Dermis blood vessel endothelial cell (primary cell): ENCODE measurements at places on chromosomes 5 and 9.

- no peak for DNase-seq
Observed at GRCh38 chr9:20319241-20319640, 303.1 kb downstream of the MLLT3 start.

DNA sequence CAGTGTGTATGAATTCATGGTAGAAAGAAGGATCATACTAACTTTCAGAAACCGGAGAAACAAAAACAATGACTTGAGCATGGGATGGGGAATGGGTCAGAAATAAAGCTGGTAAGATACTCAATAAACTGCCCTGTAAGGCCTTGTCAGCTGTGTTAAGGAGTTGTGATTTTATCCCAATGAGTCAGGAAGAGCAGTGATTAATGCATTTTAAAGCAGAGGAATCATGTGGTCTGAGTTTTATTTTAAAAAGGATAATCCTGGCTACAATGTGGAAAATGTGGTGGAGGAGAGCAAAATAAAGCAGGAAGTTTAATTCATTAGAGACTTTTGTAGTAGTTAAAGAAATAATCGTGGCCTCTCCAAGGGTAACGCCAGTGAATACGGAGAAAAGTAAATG lies 28.7 kb downstream of the DHX29 start:
- DNase-seq: no peak

- DNase-seq: no peak
Observed at GRCh38 chr5:147911427-147911826, 5.1 kb upstream of the C5orf46 start.

DNA sequence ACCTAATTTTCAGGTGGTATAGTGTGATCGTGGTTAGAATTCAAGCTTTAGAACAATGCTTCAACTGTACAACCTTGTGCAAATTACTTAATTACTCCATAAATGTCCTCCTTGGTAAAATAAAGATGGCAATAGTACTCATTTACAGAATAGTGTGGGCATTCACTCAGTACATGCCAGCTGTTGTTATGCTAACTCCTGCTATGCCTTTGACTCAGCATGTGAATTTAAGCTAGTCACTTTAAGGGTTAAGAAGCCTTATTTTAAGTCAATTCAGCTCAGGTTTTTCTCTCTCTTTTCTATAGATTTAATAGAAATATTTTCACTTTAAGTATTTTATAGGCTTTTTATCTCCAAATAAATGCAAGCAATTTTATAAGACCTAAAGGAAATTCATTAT lies 335.6 kb upstream of the ITGA1 start:
- no peak for DNase-seq

- DNase-seq: no peak
Observed at GRCh38 chr5:60719329-60719728, 19.4 kb upstream of the DEPDC1B start.

GRCh38 chr9:101629636-101630035 lies 34.9 kb upstream of the PPP3R2 start:
- no peak for DNase-seq

DNA sequence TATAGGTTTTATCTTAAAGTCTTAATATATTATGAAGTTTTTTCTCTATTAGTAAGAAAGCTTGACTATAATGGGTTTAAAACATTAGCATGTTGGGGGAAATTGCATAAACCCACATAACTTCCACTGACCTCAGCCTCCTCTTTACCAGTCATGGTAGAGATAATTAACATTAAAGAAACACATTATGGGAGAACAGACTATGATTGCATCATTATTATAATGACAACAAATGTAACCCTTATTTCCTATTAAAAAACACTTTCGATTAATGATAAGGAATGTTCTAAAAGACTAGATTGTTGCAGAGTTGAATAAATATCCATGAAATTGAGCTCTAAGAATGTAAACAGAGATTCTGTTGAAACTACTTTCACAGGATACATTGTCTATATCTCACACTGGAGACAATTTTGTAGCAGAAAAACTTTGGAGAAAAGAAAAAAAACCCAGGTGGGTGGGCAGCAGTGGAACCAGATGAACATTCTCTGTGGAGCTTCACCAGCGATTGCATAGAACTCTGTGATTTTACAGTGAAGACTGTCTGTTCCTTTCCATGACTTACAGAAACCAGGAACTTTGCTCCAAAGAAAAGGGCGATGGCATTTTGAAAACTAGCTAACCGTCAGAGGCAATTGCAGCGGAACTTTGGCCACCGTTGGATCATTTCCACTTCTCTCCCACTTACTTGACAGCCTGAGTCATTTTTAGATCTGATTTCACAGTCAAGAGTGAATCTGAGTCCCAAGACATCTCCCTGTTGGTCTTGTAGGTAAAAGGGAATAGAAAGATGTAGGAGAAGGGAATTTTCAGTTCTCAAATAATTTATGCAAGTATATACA lies 21.0 kb upstream of the ERAP2 start:
- no peak for DNase-seq

DNA sequence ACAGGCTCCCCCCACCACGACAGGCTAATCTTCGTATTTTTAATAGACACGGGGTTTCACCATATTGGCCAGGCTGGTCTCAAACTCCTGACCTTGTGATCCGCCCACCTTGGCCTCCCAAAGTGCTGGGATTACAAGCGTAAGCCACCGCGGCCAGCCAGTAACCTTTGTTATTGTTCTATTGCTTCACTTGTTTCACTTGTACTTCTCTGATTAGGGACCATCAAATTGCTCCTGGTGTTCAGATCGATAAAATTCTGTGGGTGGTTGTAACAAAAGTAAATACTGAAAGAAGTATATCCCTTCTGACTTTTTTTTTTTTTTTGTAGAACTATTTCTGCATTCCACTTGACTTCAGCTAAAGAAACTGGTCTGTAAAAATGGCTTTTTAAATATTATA lies 445.5 kb upstream of the CDH10 start:
- no peak for DNase-seq

DNA sequence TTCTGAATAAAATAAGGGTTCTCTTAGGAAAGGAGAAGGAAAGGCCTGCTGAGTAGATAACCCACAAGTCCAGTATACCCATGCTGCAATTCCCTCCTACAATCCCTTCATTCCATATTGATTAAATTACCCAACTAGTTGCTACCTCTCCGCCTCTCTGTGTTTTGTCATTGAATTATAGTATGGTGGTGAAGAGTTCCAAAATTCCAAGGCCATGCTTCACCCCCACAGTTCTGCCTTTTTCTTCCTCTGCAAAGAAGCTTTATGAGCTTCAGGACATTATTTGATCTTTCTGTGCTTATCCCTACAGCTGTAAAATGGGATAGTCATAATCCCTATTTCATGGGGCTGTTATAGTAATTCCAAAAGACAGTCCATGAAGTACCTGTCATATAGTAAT lies 215.6 kb downstream of the ACTL7B start:
- DNase-seq: no peak

GRCh38 chr5:54867310-54867944 lies 118.0 kb downstream of the ESM1 start:
- peak; percentile 73 for DNase-seq

- peak; percentile 80 for DNase-seq
Observed at GRCh38 chr5:59724482-59725391, 168.8 kb downstream of the PDE4D start.

DNA sequence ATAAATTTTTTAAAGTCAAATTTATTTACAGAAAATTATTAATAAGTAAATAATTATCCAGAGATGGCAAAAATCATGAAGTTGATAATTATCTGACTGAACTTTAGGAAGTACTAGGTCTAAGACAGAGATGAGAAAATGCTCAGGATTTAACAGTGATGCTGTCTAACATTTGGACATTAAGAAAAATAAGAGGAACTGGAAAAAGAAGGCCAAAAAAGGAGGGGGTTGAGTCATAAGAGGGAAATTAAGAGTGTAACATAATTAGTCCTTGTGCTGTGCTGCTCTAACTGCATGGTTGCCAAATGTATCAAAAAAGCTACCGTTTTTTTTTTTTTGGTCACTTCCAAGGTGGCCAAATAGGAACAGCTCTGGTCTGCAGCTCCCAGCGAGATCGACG lies 35.4 kb upstream of the TUT7 start:
- no peak for DNase-seq

GRCh38 chr5:176533894-176534611 lies 3.1 kb downstream of the RNF44 start:
- DNase-seq: peak; percentile 52

DNA sequence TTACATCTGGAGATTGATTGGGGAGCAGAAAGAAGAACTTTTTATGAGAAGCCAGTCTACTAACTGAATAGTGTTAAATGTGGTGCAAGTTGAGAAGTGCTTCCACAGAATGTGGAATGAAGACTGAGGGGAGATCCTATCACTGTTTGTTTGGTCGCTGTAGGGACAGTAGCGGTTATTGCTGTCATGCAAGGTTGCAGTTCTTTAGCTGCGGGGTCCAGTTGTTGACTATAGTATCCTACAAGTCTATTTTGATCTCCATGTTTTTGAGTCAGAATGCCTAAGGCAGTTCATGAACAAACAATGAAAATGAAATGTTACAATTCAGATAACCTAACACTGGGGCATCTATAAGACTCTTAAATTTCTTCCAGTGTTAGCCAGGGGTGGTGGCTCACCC lies 45.3 kb upstream of the PDZD2 start:
- no peak for DNase-seq

GRCh38 chr5:116437922-116438578 lies 136.6 kb downstream of the SEMA6A start:
- DNase-seq: no peak

DNA sequence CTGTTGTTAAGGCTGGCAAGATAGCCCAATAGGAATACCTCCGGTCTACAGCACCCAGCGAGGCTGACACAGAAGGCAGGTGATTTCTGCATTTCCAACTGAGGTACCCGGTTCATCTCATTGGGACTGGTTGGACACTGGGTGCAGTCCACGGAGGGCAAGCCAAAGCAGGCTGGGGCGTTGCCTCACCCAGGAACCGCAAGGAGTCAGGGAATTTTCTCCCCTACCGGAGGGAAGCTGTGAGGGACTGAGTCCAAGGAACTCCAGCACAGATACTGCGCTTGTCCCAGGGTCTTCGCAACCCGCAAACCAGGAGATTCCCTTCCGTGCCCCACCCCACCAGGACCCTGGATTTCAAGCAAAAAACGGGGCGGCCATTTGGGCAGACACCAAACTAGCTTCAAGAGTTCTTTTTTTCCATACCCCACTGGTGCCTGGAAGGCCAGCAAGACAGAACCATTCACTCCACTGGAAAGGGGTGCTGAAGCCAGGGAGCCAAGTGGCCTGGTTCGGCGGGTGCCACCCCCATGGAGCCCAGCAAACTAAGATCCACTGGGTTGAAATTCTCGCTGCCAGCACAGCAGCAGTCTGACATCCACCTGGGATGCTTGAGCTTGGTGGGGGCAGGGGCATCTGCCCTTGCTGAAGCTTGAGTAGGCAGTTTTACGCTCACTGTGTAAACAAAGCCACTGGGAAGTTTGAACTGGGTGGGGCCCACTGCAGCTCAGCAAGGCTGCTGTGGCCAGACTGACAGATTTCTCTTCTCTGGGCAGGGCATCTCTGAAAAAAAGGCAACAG lies 647.2 kb downstream of the BNC2 start:
- no peak for DNase-seq

DNA sequence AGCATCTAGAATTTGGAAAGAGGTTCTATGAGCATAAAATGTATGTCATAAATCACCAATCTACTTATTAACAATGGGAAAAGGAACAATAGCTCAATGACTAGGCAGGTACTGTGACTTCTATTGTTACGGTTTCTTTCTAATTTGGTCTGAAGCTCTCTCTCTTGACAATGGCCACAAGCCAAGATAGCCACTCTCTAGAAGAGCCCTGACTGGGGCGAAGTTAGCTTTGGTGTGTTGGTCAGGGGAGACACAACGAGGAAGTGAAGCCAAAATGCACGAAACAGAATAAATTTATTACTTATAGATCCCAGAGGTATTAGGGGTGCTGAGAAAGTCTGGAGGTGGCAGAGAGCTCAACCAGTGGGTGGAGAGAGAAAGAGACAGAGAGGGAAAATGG lies 9.4 kb upstream of the RAD23B start:
- no peak for DNase-seq

GRCh38 chr5:19630876-19631275 lies 357.1 kb downstream of the CDH18 start:
- no peak for DNase-seq

GRCh38 chr5:135178476-135179155 lies 144.6 kb upstream of the PITX1 start:
- no peak for DNase-seq

- no peak for DNase-seq
Observed at GRCh38 chr5:17384181-17384580, 113.8 kb upstream of the TAF11L2 start.

GRCh38 chr9:122386311-122386872 lies 15.6 kb downstream of the PTGS1 start:
- no peak for DNase-seq

GRCh38 chr5:181060231-181060590 lies 20.1 kb downstream of the BTNL9 start:
- DNase-seq: no peak

DNA sequence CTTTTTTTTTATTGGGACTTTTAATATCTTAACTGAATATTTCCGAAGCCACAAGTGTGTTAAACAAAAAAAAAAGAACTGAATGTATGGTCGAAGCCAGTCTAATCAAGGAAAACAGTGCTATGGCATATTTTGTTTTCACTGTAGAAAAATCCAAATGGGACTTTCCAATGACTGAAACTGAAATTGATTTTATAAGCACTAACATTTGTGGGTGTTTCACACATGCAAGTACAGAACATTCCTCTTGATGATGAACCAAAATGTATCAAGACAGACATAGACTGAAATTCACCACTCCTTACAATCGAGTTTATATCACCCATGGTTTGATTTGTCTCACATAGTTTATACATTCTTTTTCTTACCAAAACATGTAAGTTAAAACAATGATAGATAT lies 1026.8 kb downstream of the CDH18 start:
- no peak for DNase-seq
